ENCODE measurements at places on chromosomes 4 and X. TPM values are rescaled to one million over a fixed set of nuclear protein-coding genes. Genes with fewer than 3 reads are reported as not detected.

The CRMP1 gene
- total RNA-seq: 0.30 TPM

The UTP3 gene
- total RNA-seq: 27.9 TPM

The TLR7 gene
- total RNA-seq: not detected

The BCORL1 gene
- 1.5 TPM for total RNA-seq

The CXCL11 gene
- total RNA-seq: not detected

The FAM199X gene
- 25.5 TPM for total RNA-seq

The SLC6A14 gene
- total RNA-seq: not detected

The CLIC2 gene
- 0.59 TPM for total RNA-seq

The H2BW2 gene
- total RNA-seq: not detected

The MRPL1 gene
- 24.8 TPM for total RNA-seq

The TSPAN7 gene
- total RNA-seq: not detected

The FAT4 gene
- total RNA-seq: 18.5 TPM

The TBC1D9 gene
- 50.2 TPM for total RNA-seq

The HHIP gene
- total RNA-seq: 0.59 TPM

The NHS gene
- 1.4 TPM for total RNA-seq

The ADAMTS3 gene
- 5.5 TPM for total RNA-seq
